ENCODE measurements at places on chromosomes 4 and X.

DNA sequence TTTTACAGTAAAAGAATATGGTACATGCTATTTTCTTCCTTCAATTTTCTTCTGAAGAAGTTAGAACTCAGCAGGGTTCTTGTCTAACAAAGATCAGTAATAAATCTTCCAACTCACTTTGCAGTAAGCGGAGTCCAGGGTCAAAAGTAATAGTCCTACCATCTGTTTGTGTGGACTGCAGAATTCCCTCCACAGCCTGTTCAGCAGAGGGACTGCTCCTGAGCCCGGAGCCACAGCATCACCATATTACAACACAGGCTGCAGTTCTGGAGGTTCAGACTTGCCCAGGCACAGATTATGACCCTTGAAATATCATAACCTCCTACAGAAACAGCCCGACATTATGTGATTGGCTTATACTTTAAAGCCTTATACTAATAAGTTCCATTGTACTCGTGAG lies 10.3 kb downstream of the FHDC1 start:
- DNase-seq: no peak

- no peak for DNase-seq
Measured at GRCh38 chr4:95545546-95545945, 3.2 kb downstream of the UNC5C start.

DNA sequence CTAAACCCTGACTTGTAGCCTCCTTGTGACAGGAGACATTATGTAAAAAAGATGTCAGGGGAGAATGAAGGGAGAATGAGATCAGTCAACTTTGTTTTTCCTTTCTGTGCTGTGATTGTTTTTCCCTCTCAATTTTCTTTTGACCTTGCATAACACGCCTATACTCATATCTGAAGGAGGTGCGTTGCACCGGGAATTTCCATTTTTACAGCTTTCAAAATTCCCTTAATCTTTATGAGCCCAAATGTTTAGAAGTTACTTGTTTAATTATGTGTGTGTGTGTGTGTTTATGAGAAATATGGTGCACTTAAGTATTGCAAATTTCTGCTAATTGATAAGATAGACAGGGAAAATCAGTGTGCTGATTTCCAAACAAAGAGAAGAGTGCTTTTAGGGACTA lies 21.6 kb downstream of the SYNPO2 start:
- no peak for DNase-seq

DNA sequence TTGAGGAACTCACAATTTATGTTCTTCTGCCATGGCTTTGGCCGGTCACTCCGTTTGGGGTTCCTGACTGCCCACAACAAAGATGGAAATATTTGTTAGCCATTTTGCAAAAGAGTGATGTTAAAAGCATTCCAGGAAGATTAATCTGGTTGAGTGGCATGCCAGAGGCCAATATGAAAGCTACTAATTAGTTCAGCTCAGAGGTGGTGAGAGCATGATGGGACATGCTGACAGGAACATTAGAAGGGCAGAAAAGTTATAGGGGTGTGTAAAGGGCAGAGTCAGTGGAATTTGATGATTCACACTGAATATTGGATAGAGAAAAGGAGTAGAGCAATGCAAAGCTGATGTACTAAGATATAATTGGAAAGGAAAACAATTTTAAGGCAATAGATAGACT lies 94.4 kb downstream of the TLL1 start:
- DNase-seq: peak; percentile 44

GRCh38 chr4:41132055-41132683 lies 82.2 kb downstream of the APBB2 start:
- no peak for DNase-seq

DNA sequence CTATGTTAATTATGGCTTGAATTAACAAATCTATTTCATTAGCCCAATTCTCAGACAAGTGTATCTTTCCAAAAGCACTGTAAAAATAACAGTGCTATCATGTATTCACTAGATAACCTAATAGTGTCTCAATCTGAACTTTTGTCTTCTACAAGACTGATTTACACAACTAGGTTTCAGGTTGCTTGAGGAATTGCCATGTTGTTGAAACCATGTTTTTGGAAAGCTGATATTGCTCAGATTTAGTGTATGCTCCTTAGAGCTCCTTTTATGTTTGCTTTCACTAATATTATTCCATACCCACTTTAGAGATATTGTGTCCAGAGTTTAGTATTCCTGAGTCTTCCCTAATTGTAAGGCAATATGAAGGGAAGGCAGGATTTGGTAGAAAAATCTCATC lies 70.6 kb downstream of the GPAT3 start:
- no peak for DNase-seq

DNA sequence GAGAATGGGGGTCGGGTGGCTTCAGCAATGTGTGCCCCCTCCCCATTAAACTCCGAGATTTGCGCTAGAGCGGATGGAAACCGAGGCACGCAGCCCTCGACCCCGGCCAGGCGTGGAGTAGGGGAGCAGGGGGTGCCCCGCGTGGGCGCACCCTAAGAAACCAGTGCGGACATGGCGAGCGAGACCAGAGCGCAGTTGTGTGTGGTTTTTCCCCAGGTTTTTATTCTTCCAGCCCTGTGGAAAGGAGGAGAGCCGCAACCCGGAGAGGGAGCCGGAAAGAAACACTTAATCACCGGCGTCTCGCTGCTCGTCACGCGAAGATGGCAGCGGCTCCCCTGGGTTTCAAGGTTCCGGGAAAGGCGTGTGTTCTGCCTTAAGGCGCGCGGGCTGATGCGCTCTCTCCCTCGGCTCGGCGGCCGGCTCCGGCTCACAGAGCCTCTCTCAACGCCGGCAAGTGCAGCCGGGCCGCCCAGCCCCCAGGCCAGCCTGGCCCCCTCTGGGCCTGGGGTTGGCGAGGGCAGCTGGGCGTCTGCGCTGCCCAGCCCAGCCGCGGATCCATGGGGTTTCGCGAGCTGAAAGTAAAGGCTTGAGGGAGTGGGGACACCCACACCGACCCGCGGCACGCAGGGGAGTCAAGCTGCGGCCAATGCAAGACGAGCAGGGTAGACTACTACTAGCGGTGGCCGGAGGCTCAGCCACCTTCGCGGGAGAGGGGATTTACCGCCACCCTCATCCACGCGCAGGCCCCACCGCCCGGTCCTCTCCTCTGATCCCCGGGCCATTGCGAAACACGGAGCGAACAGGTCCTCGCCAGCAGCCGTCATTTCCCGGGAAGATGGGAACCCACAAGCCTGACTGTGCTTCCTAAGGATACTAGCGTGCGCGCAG lies 74.0 kb upstream of the BCOR start:
- peak; percentile 44 for DNase-seq

GRCh38 chr4:6779667-6780565 lies 2.6 kb upstream of the KIAA0232 start:
- no peak for DNase-seq

- no peak for DNase-seq
Measured at GRCh38 chr4:13605330-13605729, 22.2 kb downstream of the BOD1L1 start.

GRCh38 chr4:161936625-161937550 lies 226.9 kb downstream of the FSTL5 start:
- DNase-seq: peak; percentile 97

DNA sequence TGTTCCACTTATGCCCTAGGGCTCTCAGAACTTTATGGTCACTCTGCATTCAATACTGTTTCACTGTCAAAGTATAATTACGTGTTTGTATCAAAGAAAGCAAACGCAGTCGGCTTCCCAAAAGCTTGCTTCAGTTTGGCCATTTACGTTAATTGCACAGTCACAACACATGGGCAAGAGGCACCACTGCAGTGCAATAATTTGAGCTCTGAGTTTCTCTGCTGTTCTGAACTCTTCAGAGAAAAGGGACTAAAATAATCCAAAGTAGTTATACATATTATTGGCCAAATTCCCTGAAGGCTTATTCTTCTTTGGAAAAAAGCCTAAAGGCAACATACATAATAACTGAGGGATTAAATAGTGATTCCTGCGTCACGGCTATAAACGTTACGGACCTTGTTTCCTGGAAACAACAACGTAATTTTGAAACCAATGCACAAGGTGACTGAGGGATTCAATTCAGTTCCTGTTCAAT lies 51.3 kb downstream of the RNF150 start:
- no peak for DNase-seq

DNA sequence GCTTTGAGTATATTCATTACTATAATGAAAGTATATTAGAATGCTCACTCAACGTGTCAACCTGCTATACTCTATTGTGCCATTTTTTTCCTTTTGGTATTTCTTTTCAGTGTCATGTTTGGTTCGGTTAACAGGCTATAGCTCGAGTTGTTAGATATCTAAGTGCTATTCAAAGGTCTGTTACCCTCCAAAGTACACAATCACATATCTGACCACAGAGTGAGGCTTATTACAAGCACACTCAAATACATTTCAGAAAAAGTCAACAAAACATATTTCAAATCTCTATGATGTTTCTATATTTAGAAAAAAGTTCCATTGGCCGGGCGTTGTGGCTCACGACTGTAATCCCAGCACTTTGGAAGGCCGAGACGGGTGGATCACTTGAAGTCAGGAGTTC lies 32.8 kb downstream of the WNK3 start:
- DNase-seq: no peak

DNA sequence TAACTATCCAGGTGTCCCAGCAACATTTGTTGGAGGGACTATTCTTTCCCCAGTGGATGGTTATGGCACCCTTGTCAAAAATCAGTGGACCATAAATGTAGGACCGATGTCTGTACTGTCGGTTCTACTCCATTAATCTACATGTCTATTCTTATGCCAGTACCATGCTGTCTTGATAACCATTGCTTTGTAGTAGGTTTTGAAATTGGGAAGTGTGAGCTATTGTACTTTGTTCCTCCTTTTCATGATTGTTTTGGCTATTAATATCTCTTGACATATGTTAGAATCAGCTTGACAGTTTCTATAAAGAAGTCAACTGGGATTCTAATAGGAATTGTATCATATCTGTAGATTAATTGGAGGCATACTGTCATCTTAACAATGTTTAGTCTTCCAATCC lies 112.7 kb downstream of the HNRNPD start:
- DNase-seq: no peak

DNA sequence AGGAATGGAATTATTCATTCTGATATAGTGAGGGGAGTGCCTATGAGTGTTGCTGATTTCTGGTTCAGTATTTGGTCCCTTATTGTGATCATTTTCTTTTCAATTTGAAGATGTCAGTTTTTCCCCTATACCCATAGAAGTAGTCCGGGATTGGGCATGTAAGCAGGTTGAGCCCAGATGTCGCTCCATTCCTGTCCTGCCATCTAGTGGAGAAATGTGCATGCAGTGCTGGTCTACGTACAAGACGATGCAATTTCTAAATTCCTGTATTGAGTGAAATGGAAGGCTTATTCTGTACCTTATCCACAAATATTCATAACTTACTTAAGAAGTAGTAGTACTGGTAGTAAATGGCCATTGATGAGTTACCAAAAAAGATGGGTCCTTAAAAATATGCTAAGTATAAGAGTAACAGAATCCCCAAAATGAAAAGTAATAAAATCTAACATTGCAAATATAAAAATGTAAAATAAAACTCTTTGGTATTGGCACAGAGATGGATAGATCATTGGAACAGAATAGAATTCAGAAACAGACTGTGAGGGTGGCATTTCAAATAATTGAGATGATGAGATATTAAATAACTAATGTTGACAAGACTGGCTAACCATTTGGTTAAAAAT lies 60.9 kb downstream of the UGT8 start:
- peak; percentile 55 for DNase-seq

GRCh38 chr4:123956204-123956603 lies 559.6 kb downstream of the SPRY1 start:
- DNase-seq: no peak

DNA sequence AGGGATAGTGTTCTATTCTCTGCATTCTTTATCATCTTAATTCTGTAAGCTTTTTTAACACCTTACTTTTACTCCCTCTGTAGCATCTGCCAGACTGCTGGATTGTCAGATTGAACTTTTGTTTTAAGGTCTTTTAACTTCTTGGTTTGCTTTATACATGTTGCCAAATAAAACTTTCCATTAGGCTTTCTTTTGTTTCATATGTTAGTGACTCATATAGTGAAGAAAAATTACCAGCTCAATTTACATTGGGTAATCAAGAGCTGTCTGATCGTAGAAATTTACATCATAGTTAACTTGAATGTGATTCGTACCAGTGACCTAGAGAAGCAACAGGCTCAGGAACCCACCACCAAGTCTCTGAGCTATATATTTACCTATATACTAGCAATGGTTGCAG lies 28.5 kb upstream of the KLHL4 start:
- no peak for DNase-seq

DNA sequence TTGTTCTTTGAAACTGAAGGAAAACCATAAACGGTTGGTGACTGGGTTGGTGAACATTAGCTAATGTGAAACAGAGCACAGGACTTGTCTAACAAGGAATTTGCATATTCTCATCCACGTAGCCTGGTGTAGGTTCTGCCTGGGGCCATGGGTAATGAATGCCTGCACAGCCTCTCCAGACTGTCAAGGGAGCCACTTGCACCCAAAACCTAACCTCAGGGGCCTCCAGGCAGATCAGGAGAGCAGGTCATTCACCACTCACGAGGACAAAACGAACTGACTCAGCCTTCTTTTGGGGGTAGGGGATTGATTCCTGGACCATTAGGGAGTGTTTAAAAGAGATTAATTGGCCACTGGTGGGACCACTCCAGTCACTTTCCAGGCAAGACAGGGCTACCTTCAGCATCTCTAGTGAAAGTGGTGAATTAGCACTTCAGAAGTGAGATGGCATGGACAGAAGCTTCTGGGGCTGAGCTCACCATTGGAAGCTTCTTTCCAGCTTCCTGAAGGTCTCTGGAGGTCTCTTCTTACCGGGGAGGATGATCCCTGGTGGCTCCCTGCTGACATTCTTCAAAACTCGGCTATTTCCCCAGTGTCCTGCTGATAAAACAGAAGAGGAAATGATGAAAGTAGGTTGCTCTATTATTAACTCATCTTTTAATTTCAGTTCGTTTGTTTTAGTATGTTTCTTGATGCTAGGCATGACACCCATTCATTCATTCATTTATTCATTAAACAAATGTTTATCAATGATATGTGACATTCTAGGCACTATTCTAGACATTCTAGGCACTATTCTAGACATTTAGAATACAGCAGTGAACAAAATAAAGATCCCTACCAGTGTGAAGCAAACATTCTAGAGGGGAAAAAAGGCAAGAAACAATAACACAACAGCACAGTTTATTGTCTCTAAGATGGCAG lies 104.5 kb upstream of the LNX1 start:
- DNase-seq: no peak

DNA sequence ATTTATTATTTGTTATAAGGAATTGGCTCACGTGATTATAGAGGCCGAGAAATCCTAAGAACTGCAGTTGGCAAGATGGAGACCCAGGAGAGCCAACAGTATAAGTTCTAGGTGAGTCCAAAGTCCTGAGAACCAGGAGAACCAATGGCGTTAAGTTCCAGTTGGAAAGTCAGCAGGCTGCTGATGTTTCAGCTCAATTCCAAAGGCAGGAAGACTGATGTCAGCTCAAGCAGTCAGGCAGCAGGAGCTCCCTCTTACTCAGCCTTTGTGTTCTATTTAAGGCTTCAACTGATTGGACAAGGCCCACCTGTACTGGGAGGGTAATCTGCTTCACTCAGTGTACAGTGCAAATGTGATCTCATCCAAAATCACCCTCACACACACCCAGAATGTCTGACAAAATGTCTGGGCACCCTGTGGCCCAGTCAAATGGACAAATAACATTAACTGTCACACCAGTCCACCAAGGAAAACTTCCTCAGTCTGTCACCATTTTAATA lies 30.8 kb upstream of the TBL1X start:
- no peak for DNase-seq

GRCh38 chr4:112075906-112076305 lies 69.3 kb upstream of the FAM241A start:
- no peak for DNase-seq
